Muscle of leg (tissue), 16 donors: ENCODE measurements at places on chromosomes 11 and 22. TPM values are rescaled to one million over a fixed set of nuclear protein-coding genes. Genes with fewer than 3 reads are reported as not detected.

GRCh38 chr11:30424844-30425243 is 101.9 kb downstream of the ARL14EP start:
- peak; percentile 71 for DNase-seq

Gene C11orf86
- not detected for total RNA-seq

- no peak for DNase-seq
Observed at GRCh38 chr11:118663902-118664301, 15.5 kb downstream of the TREH start.

GRCh38 chr22:27518531-27519340 is 282.8 kb downstream of the MN1 start:
- peak; percentile 61 for DNase-seq

DNA sequence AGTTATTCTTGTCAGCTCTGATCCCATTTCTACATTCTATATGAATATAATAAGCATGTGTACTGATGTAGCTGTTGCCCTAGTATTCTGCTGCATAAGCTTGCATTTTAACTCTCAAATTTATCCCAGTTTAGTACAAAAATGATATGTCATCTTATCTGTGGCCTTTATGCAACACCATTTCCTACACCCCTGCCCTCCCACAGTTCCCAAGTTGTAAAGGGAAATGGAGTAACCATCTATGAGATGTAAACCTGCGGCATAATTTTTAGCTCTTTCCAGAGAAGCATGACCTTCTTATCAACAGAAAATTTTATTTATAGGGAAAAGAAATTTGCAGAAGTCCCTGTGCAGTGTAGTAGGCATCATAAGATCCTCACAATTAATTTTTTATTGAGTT is 18.9 kb upstream of the CARD18 start:
- no peak for DNase-seq

DNA sequence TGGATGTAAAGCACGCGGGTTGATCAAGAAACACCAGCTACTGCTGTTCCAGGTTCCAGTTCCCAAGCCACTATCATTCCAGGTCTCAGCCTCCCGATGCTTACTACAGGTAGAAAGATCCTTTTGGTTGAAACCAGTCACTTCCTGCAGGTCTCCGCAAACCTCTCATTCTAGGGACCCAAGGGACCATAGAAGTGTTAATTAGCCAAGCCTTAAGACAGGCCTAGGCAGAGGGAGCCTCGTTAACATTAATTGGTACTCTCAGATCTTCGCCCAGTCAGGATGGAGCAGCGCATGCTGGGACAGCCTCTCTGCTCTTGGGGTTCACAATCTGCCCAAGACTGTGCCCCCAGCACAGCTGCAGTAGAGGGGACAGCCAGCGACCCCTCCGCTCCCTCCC is 11.2 kb upstream of the OAF start:
- no peak for DNase-seq
